ENCODE measurements at places on chromosomes 6 and 20.

- DNase-seq, result no peak
These were observed 2.2 kb upstream of the ARHGAP40 start for GRCh38 chr20:38599410-38599882.

- DNase-seq, result no peak
These were observed 5.7 kb downstream of the MAP3K7 start for GRCh38 chr6:90581146-90581545.

DNA sequence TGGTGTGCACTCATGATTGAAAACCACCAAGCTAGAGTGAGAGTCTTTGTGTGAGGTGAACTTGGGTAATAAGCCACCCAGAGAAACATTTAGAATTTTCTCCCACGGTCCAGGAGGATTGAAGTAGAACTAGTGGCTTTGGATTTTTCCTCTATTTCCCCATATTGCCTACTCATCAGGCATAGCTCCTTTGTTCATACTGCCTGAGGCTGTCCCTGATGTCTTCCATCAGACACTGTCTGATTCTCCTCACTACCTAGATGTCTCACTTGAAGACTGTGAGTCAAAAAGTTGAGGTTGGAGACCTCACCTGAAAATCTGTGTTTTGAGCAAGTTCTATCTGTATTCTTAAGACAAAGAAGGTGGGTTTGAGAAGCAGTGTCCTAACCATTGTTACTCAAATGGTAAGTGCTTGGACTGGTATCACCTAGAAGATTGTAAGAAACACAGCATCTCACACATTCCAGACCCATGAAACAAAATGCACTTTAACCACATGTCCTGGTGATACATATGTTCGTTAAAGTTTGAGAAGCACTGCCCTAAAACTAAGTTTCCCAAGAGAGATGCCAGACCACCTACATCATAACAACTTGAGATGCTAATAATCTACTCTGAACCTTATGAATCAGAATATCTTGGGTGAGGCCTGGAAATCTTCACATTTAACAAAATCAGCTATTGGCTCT is 523.4 kb upstream of the BTBD3 start:
- DNase-seq, result no peak

- no peak for DNase-seq
These were observed 160.2 kb upstream of the FOXA2 start for GRCh38 chr20:22744341-22745193.

DNA sequence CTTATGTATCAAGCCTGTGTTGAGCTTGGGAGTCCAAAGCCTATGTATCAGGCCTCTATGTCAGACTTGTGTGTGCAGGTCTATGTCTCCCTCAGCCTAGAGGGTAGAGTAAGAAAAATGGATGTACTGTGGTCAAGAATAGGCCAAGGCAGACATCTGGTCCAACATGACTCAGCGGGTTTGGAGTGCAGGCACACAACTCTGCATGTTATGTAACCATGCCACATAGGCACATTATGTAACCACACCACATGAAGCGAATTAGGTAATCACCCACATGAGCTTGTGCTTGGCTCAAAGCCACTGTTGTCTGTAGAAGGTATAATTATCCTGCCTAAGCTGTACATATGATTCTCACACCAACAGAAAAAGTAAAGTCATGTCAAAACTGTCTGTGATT is 1190.5 kb upstream of the EYS start:
- DNase-seq, result peak; percentile 38

DNA sequence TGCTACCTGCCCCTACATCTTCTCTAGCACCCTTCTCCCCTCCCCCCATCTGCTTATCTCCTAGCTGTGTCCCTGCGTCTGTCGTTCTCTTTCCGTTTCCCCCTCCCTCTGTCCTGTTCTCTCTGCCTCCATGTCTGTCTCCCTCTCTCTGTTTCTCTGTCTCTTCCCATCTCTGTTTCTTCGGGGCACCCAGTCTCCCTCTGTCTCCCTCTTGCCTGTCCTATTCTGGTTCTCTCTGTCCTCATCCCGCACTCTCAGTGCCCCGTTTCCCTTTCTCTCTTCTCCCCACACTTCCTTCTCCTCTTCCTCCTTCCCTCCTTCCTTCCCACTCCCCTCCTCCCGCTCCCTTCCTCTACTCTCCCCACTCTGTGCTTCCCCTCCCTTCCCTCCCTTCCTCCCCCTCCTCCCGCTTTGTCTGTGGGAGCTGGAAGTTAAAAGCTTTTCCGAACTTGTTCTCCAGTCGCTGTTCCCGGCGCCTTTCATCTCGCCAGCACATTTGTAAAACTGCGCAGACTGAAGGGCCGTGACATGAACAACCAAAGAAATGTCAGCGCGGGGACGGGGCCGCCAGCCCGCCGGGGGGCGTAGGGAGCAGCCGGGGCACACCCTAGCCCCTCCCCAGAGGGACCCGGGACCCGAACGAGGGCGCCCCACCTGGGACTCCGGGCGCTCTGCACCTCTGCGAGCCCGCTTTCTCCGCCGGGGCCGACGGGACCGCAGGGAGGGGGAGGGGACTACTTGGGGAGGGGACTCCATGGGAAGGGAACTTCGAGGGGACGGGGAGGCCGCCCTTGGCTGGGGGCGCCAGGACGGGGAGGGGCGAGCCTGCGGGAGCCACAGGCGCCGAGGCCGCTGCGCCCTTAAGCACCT is 4.0 kb upstream of the CDH22 start:
- no peak for DNase-seq

DNA sequence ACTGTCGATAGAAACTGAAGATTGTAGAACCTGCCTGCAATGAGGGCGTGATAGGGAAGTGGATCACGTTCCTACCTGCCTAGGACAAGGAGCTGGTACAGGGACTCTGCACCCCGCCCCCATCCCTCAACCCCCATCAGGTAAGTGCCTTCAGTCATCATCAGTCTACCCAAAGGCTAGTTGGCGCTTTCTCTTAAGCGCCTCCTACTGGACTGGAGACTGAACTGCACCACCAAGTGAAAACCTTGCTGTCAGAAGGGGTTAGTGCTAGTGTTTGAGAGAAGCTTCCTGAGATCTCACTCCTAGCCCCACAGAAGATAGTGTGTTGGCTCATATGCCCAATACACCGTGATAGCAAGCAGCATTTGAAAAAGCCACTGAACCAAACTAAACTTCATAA is 706.5 kb upstream of the MAN1A1 start:
- peak; percentile 53 for DNase-seq

DNA sequence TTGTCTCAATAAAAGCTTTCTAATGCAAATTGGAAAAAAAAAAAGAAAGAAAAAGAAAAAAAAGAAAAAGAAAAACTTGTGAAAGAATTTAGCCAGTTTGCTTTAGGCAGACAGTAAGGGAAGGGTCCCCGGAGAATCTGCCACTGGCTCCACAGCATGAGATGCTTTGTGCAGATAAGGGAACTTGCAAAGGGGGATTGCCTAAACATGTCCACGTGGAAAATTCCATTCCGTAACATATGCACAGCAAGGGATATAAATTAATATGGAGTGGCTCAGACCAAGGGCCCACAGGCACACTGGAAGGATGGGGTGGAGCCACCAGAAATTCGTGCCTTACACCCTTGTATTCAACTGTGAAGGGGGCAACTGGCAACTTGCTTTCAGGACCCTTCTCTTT is 45.4 kb downstream of the MKKS start:
- DNase-seq, result no peak

DNA sequence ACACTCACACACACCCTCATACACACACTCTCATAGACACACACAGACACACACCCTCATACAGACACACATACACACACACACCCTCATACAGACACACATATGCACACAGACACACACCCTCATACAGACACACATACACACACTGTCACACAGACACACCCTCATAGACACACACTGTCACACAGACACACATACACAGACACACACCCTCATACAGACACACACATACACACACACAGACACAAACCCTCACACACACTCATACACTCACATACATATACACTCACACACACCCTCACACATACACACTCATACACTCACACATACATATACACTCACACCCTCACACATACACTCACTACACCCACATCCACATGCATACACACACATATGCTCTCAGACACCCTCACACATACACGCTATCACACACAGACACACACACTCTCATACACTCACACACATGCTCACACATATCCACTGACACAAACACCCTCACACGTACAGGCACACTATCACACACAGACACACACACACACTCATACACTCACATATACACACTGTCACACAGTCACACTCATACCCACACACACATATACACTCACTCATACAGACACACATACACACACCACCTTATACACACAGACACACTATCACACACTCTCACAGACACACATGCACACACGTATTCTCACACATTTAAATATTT is 9.1 kb downstream of the ADIG start:
- no peak for DNase-seq

DNA sequence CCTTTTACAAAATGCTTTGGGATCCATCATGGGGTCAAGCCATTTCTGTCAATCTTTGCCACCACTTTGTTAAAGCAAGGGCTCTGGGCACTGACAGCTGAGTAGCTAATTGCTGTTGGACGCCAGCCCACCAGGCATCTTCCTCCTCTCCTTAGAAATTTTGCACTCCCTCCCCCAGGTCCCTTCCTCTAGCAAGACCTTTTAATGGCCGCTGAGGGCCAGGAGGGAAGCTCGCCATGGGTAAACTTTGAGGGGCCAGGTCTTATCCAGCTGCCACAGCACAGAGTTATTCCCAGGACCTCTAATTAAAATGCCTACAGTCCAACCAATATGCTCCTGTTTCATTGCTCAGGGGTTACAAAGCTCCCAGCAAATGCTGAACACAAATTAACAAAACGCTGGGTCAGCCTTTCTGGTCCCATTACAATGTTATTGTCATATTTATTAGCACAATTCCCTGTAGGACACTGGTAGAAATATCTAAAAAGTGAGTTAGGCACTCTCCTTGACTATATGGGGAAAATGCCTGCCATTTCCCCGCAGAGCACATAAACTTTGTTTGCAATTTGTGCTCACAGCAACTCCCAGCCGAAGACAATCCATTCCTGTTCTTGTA is 16.8 kb downstream of the SCML4 start:
- no peak for DNase-seq

DNA sequence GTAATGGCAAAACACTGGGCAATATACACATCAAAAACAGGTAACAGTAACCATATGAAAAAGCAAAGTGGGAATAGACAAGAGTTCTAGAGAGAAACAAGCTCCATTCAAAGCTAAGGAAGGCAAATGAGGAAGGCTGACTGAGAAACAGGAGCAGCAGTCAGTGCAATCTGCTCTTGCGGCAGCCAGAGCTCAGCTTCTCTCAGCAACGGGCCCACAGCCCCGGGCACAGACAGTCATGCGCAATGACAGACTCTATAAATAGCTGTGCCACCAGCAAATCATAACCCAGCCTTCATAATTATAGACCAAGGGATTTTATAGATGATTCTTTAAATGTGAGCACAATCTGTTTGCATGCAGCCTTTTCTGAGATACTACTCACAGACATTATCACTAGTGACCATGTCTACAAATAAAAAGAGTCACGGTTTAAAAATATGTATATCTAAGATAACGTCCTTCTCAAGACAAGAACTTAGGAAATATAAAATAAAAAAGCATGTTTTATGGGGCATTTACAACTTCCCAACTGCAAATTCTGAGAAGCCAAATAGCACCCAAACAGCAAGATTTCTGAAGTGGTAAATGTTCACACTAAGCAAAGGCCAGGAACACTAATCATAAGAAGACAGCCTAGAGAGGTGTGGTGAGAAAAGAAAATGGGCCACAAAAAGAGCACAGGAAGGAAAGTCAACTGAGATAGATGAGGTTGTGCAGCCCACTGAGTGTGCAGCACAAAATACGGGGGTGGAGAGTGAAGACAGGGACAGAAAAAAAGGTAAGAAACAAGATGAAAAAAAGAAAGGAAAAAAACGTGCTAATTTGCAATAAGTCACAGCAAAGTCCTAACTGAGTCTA is 39.9 kb upstream of the BEND6 start:
- peak; percentile 41 for DNase-seq

GRCh38 chr20:2794202-2794748 is 6.2 kb downstream of the CPXM1 start:
- no peak for DNase-seq

GRCh38 chr6:115120391-115120790 is 777.6 kb upstream of the HS3ST5 start:
- DNase-seq, result no peak

- no peak for DNase-seq
These were observed 273.6 kb downstream of the PACRG start for GRCh38 chr6:163001330-163001729.

GRCh38 chr20:475463-476357 is 13.4 kb upstream of the TBC1D20 start:
- DNase-seq, result no peak

DNA sequence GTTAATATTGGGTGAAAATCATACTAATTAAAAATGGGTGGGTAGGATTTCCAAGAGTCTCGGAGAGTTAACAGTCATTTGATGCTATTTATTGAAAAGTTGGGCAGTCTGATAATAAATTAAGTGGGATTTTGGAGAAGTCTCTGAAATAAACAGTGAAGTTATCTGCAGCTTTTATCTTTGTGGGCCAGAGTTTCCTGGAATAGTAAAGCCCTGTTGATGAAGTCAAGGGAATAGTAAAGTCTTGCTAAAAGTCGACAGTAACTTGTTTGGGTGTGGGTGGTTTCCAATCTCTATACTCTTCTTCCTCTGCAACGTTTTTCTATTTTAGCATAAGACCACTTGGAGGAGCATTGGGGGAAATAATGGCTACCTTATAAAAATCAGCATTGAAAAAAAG is 493.6 kb downstream of the EPM2A start:
- no peak for DNase-seq

Data from erythroblast (primary cell).